ENCODE measurements at places on chromosomes 11 and 22.

GRCh38 chr22:48357961-48358360 is 1469.7 kb downstream of the BRD1 start:
- DNase-seq = no peak

DNA sequence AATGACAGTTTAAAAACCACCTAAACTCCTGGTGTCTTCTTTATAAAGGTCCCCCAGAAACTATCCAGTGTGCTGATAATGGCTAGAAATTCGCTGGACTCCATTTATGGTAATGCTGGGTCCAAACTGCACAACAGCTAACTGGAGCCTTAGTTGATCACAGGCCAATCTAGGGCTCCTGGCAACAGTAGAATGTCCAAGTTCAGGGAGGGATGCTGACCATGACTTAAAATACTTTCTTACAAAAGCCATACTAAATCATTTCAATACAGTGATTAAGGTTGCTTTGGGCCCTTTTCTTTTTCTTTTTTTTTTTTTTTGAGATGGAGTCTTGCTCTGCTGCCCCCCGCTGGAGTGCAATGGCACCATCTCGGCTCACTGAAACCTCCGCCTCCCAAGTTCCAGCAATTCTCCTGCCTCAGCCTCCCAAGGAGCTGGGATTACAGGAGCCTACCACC is 14.5 kb upstream of the GAB2 start:
- DNase-seq = no peak

- no peak for DNase-seq
Observed at GRCh38 chr11:134409552-134410429, 2.3 kb downstream of the B3GAT1 start.

DNA sequence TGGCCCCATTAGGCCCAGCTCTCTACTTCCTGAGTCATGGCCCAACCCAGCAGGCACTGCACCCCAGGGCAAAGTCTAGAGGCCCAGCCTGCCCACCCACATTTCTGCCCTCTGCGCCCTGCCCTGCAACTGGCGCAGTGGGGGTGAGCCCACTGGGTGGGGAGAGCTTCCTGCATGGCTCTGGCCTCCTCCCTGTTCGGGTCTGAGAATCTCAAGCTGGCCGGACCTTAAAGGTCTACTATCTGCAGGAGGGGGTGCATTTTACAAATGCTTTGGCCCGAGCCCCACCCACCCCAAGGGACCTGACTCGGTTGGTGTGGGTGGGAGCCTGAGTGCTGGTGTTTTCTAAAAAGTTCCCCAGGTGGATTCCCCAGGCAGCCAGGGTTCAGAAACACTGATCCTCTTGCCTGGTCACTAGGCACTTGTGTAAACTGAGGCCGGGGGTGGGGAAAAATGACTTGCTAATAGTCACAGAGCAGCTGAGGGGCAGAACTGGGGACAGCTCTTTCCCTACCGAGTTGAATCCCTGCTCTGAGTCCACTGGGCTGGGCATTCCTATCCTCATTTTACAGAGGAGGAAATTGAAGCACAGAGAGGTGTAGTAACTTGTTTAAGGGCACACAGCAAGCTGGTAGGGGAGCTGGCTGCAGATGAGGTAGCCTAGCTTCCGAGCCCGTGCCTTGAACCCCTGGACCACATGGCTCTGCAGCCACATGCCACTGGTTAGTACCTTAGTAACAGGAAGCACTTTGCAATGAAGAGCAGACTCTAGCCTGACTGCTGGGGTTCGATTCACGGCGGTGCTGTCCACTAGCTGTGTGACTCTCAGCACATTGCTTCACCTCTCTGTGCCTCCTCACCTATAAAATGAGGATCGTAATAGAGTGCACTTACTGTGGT is 36.3 kb downstream of the CD82 start:
- no peak for DNase-seq

- no peak for DNase-seq
Observed at GRCh38 chr22:50574383-50574755, 3.9 kb downstream of the CPT1B start.

GRCh38 chr11:33723238-33723881 is 12.9 kb downstream of the CD59 start:
- DNase-seq = peak; percentile 95

- DNase-seq = no peak
Observed at GRCh38 chr22:48490500-48491411, 1336.9 kb downstream of the BRD1 start.

DNA sequence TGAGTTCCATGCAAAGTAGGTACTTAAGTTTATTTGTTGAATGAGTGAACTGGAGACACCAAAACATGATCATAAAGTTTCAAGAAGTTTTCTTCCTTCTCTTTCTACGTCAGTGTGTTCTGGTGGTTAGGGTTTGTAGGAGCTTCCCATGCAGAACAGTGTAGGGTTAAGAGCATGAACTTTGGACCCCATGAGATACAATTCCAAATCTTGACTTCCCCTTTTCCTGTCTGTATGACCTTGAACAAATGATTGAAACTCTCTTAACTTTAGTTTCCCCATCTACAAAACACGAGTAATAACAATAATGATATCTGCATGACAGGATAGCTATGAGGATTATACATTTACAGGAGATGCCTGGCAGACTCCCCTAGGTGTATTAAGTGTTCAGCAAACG is 41.0 kb upstream of the TENM4 start:
- no peak for DNase-seq

DNA sequence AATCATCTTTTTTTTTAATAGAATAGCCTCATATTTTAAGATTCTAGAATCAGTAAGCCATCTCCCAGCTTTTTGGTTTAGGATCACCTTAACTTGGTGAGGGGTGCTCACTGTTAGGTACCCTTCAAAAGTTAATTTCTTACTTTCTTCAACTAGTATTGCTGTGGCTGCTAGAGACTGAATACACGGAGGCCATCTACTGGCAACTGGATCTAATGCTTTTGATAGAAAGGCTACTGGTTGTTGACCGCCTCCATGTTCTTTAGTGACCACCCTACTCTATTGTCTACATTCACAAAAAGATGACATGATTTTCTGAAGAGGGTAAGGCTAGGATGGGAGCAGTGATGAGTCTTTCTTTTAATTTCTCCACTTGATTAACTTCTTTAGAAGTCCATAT is 16.7 kb upstream of the ALDH3B2 start:
- DNase-seq = no peak

DNA sequence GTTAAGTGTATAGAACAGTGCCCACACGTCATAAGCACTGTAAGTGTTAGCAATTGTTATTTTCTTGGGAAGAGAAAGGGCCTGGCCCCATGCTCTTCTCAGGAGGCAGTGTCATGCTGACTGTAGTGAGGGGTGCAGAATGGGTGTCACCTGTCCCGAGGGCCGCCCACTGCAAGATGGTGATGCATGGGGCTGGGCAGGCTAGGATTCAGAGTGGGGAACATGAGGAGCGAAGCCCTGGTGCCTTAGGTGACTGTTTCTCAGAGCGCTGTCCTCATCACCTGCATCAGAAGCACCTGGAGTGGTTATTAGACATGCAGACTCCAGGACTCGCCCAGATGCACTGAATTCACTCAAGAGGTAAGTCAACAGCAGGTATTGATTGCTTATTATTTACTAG is 101.0 kb upstream of the PARVA start:
- no peak for DNase-seq

- DNase-seq = no peak
Observed at GRCh38 chr11:130727157-130728119, 188.8 kb downstream of the SNX19 start.

DNA sequence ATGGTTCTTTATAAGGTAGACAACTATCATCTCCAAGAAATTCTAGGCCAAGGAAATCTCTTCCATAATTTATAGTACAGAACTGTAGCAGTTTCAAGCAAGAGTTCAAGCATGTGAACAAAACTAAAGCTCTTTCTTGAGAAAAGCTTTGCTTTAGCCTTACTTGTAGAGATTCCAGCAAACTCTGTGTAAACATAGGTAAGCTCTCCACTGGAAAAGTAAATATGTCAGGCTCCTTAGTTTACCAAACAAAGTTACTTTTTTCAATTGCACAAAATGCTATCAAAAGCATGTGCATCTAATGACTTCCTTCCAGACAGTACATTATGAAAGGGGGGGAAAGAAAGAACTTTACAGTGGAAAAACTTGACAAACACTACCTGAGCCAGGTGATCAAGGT is 125.0 kb downstream of the SIK3 start:
- DNase-seq = no peak

- no peak for DNase-seq
Observed at GRCh38 chr11:57370251-57370650, 10.7 kb downstream of the PRG3 start.

DNA sequence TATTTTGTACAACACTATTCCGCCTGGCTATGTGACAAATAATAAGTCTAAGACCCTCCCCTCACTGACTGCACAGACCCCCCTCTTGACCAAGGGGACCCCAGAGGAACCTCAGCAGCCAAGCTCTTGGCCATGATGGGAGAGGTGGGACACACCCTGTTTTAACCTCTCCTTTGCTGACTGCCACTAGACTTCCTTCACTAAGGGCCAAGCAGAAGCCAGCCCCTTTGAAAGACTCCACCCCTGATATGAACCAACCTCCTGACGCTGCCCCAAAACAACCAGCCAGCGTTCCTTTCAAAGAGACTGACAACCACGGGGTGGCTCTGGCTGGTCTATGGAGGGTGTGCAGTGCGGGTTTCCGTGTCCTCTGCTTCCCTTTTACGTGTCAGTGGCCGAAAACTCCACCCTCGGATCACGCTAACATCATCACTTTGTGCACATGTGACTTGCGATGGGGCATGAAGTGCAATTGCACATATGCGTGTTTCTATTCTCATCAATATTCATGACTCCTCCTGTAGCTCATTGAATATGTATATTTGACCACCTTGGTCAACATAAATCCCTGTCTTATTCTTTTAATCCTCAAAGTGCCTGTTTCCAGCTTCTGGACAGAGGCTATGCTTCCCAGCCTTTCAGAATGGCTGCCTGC is 643.9 kb downstream of the TBC1D22A start:
- no peak for DNase-seq

DNA sequence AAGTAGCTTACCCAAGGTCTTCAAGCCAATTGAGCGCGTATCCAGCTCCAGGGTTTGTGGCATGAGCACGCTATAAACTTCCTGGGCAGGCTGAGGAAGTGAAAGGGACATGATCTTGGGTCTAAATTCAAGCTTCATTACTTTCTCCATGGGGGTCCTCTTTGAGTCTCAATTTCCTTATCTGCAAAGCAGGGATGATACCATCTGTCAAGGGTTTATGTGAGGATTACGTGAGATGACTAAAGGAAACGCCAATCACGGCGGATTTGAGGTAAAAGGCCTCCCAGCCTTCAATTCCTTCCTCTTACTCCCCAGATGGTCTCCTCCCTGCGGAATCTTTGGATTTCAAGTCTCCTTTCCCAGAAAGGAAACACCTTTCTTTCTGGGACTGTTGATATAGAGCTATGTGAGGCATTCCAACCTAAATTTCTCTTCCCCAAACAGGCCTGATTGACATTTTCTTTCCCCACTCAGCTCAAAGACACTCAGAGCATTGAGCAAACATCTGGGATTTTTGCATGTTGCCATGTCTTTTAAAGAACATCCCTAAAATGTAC is 474.4 kb downstream of the INSC start:
- DNase-seq = no peak

All from AG04449 (cell line).